Forelimb muscle (tissue), 1 donor: ENCODE measurements at places on chromosomes 7 and 10.

GRCh38 chr10:57094965-57095364 is 733.9 kb upstream of the ZWINT start:
- DNase-seq, result no peak

DNA sequence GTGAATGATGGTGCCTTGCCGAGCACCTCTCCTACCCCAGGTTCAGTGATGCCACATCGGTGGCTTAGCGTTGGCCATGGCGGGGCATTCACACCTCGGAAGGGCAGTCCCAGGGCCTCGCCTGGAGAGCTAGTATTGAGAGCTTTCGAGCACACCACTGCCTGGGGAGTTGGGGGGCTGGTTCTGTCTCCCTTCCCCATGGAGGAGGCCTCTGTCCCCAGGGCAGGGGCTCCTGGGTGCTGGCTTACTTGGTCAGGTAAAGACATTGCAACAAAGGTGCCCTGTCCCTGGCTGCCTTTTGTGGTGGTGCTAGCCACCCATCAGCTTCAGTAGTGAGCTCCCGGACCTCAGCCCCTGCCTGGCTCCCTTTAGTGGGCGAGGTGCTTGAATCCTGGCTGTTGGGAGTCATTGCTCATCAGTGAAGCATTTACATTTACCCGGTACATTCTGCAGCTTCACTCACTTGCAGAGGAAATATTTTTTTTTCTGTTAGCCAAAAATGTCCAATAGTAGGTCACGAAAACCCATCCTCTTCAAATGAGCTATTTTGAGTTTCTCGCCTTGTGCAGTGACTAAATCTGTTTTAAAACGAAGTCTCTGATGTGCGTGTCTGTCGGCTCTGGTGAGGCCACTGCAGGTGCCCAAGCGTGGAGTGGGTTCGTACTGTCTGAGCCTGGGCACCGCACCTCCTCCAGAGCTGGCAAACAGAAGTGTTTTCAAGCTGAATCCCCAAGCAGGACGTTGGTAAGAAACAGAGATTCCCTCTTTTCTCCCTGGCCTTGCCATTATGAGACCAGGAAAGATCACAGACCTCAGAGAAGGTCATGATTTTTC is 95.5 kb downstream of the INPP5A start:
- DNase-seq, result no peak

GRCh38 chr10:61987537-61987936 is 86.0 kb downstream of the ARID5B start:
- DNase-seq, result no peak

DNA sequence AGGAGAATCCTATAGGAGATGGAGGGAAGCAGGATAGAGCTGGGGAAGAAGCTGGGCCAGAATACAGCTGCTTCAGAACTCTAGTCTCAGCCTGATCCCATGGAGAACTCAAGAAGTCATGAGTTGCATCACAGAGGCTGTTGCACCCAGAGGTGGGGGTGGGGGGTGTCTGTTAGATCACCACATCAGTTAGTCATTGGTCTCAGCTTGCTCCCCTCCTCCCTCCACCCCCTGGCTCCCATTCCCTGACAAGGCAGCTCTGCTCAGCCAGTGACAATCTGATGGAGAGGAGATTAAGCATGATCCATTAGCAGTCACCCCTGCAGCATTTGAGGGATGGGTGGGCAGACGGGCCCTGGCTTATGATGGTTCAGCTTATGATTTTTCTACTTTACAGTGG is 58.4 kb upstream of the FGL2 start:
- no peak for DNase-seq

DNA sequence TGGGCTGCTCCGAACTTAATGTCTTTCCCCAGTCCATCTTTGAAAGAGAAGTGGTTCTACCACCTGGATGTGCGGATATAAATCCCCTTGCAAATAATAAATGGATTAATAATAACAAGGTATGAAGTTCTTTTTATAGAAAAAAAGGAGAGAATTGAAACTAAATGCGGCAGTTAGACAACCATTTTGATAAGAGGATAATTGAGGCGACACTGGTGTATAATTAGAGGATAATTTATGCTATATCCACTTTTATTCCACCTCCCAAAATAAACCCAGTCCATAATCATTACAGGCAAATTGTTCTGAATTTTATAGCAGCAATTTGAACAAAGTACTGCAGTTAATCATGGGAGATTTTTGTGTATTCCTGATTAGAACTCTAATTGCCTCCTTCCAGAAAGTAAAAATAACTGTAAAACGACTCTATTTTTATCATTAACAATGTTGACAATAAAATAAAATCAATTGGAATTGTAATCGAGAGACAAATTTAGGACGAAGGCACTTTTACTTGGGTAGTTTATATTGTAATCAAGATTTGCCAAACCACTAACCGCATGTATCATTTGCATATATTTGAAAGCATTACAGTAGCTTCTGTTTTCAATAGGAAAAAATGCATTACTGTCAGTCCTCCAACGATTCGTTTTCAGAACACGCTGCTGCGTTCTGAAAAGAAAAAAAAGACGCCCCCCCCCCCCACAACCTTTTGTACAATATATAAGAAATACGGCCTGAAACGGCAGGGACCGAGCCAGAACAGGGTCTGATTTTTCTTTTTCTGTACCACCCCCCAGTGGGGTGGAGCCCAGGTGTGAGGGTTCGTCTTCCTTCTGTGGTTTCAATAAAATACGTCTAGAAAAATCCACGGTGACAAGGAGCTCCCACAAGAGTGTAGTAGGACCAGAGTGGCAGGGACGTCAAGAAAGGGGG is 838 bp upstream of the DLX6 start:
- DNase-seq, result no peak

DNA sequence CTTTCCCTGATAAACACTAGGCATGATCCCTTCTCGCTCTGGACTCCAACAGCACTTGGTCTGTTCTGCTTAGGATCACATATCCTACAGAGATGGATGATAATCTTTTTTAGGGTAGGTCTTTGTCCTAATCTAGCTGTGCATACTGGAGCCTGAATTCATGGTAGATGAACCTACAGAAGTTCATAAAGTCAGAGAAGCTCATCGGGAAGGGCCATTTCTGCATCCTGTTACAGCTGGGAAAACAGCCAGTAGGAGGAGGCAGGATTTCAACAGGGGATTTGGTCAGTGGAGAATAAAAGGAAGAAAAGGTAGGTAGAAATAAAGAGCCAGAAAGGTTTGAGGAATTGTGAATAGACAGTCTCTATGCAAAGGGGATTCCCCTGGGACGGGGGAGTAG is 101.4 kb downstream of the ANK3 start:
- DNase-seq, result no peak
